ENCODE measurements at places on chromosomes 6 and 20.

GRCh38 chr6:52125139-52125538 is 37.7 kb upstream of the PKHD1 start:
- DNase-seq, result no peak

DNA sequence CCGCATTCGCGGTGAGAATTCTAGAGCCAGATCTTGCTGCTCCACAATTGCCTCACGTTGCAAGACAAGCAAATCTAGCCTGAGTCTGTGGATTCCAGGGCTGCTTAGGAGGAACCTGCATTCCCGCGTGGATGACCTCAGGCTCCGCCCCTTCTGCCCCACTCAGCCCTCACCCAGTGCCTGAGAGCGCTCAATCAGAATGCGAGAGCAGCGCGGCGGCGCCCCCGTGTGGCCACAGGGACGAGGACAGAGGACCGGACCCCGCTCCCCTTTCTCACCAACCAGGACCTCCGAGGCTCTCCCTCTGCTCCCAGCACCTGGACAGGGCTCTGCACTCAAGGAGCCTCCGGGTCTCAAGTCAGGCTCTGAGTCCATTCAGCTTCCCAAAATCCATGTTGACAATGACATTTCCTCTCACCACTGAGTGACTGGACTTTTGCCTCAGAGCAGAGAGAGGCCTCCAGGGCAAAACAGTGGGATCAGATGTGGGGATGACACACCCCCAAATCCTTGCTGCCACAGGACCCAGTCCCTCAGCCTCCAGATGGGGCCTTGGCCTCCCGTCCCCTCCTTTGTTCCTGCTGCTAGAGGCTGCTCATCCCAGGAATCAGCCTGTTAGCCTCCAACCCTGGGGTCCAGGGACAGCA is 52.0 kb downstream of the RPP21 start:
- peak; percentile 90 for DNase-seq

DNA sequence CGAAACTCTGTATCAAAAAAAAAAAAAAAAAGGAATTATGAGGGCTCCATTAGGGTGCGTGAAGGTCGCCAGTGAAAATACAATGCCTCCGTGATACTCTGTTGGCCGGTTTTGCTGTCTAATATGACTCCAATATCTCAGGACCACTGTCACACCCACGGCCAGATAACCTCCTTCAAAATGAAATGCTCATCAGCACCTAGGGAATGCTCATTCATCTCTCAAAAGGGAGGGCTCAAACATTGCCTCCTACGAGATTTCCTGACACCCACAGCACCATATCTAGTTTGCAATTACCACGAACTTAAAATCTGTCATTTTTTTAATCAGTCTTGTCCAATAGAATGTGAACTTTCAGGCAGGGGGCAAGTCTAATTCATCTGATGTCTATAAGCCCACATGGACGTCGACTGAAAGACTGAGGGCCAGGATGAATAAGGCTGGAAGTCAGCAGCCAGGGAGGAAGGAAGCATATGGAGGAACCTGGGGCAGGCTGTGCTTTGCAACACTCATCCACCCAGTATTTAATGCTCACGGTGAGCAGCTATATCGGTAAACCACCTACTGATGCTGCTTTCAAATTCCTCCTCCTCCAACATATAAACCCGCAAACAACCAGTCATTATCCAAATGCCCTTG is 42.8 kb downstream of the MAP3K5 start:
- no peak for DNase-seq

GRCh38 chr20:2840967-2841531 is 504 bp downstream of the VPS16 start:
- peak; percentile 42 for DNase-seq

GRCh38 chr6:13234130-13234529 is 94.2 kb downstream of the TBC1D7 start:
- no peak for DNase-seq

DNA sequence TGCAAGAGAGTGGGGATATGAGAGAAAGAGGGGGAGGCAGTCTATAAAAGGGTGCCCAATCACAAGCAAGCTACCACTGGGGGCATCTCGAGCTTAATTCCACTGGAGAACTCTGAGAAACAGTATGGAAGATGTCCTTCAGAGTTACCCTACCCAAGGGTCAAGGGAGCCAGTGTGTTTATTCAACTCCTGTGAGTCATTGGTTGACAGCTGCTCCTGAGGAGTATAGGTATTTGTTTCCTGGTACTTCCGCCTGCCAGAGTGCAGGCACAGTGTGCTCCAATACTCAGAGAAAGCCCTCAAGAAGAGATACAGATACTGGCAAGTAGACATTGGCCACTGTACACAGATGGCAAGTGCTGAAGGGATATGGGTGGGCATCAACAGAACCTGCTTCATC is 49.5 kb downstream of the ARHGAP40 start:
- no peak for DNase-seq

Measured in stimulated activated CD4-positive, alpha-beta T cell treated with anti-CD3 and anti-CD28 coated beads, Interleukin-4, amount 100 ng/mL, for 24 hours (primary cell).